ENCODE measurements at places on chromosomes 2 and 18.

DNA sequence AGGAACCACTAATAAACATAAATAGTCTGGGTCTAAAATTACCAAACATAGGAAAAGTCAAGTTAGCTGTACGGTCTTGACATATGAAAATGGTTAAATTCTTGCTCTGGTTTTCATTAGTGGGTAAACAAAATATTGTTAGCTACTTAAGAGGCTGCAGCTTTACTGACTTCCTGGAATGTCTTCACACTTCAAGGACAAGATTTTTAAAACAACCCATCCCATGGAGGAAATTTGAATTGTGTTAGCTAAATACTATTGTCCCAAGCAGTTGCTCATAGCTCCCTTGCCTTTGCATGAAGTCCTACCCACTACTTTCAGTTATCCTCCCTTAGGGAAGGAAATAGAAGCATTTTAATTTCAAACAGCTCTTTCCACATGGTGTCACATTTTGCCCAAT is 128.5 kb downstream of the EPHA4 start:
- no peak for DNase-seq

DNA sequence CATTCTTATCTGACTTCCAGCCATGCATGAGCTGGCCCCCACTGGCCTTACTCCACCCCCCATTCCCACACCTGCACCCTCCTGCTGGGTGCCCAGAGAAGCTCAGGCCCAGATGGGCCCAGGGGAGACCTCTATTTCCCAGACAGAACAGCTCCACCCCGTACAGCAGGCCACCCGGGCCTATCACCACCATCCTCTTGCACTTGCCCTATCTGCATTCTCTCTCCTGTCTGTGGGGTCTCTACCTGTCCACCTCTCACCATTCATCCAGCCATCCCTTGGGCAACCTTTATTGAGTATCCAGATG is 25.3 kb upstream of the TNS1 start:
- no peak for DNase-seq

DNA sequence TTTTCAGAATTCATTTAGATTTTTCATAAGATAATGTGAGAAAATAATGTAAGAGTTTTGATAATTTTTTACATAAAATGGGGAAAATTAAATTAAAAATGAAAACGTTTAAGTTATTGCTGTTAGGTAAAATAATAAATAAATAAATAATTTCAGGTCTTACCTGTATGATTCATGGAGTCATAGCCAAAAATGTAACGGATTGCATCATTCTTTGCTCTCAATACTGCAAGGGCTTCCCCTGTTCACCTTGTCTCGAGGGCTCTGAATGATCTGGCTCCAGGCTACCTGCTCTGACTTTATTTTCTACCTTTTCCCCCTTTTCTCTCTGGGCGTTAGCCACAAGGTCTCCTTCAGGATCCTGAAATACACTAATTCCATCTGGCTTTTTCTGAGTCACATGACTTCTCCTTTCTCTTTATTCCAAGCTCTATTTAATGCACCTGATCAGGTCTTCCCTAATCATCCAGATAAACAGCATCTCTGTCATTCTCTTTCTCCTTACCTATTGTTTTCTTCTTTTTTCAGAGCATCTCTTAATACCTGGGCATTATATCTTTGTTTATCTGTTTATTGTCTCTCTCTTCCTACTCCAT is 30.0 kb upstream of the CFAP36 start:
- DNase-seq: no peak

GRCh38 chr2:232872826-232873225 is 2.8 kb downstream of the SNORC start:
- no peak for DNase-seq

DNA sequence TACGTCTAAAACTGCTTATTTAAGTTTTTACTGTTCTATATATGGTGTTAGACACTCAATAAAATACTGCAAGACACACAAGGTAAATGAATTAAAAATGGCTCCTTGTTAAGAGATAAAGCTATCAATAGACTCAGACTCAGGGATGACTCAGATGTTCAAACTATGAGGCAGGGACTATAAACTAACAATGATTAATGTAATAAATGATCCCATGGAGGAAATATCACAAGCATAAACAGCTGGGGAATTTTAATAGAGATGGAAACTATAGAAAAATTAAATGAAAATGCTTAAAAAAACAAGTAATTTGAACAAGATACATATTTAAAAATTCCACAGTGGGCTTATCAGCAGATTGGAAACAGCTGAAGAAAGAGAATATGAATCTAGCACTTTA is 650.8 kb downstream of the DCDC2C start:
- DNase-seq: no peak

DNA sequence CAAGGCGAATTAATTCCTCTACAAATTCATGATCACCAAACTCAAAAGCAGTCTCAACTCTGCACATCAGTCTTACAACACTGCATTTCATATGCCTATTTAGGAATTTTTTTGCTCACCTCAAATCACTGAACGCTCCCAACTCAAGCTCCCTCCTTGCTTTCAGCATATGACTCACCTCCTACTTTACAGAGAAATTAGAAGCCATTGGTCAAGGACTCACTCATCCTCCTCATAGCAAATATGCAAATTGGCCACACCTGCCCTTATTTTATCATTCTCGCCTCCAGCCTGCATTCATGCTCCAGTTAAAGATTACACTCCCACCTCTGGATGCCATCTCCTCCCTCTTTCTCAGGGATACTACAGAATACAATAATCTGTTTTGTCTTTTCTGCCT is 148.8 kb downstream of the MBD2 start:
- no peak for DNase-seq

GRCh38 chr2:232761301-232761907 is 15.0 kb downstream of the KCNJ13 start:
- no peak for DNase-seq

DNA sequence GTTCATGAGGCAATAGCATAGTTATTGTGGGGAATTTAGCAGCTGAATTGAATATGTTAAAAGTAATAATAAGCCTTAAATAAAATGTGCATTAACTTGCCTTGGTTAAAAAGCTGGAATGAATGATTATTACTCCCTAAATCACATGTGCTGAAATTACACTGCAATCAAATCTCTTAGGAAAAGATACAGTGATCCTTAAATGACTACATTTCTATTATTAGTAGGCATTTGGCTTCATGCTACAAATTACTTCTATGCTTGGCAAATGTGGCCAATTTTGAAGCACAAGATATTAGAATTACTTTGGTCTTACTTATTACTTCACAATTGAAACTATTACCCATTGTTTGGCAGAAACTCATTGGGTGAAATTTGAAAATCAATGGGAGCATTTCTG is 5.4 kb downstream of the RND3 start:
- DNase-seq: no peak

- peak; percentile 20 for DNase-seq
These were observed 23.7 kb downstream of the CRACDL start for GRCh38 chr2:98912221-98912851.

GRCh38 chr2:32558492-32558891 is 69.4 kb upstream of the TTC27 start:
- DNase-seq: no peak

DNA sequence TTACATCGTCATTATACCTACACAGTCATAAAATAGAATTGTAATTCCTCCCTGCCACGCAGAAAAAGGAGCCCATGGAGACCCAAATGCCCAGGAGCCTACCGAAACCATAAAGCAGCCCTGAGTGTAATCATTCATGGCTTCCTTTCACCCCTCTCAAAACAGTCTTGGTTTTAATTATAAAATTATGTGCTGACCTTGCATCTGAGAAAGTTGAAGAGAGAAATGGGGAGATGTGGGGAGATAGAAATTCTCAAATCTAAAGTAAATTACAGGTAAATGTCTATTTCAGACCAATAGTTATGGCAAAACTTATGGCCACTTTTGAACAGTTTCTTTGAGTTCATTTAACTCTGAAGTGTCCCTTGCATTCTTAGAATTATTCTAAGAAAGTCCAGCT is 1068.8 kb downstream of the BCL11A start:
- no peak for DNase-seq

DNA sequence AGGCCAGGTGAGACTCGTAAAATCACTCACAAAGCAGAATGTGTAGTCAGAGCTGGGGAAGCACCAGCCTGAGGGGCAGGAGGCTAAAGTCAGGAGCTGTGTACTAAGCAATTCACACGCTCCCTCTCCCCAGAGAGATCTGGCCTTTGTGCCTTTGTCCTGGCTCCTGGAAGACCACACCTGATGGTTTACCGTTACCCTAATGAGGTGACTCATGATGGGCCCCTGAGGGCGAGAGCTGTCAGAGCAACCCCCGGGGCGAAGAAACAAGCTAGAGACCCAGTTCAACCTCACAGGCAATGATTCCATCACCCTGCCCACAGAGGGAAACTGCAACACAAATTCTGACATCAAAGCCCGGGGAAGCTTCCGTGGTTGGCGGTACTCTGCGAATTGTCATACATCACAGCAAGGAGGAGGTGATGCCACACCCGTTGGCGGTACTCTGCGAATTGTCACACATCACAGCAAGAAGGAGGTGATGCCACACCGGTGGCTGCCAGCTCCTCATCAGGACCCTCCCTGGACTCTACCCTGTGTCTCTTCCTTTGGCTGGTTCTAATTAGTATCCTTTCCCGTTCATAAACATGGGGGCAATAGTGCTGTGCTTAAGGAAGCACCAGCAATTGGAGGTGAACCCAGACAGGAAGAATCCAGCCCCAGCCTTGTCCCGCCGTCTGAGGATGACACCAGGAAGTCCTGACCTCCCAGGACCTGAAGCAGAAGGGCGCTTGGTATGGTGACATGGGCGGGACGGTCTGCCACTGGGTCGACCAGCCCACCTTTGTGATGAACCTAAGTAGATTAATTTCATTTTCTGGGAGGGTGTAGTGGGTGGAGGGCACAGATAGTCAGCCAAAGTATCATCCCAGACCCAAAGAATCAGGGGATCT is 30.5 kb downstream of the B3GNT7 start:
- no peak for DNase-seq

DNA sequence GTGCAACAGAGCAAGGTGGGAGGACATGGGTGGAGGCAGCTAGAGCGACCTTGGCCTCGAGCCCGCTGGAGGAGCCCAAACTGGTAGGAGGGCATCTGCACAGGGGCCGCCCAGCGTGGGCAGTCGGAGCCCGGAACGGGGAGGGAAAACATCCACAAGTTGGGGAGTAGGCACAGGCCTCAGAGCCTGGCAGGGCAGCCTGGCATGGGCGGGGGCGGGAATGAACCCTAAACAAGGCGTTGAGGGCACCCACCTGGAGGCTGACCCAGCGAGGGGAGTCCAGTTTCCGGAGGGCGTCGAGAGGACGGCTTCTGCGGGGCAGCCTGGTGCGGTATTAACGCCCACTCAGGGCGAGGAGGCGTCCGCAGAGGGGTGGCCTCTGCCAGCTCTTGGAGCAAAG is 129.9 kb downstream of the L3MBTL4 start:
- no peak for DNase-seq

GRCh38 chr2:11377928-11378545 is 33.6 kb upstream of the ROCK2 start:
- peak; percentile 67 for DNase-seq

DNA sequence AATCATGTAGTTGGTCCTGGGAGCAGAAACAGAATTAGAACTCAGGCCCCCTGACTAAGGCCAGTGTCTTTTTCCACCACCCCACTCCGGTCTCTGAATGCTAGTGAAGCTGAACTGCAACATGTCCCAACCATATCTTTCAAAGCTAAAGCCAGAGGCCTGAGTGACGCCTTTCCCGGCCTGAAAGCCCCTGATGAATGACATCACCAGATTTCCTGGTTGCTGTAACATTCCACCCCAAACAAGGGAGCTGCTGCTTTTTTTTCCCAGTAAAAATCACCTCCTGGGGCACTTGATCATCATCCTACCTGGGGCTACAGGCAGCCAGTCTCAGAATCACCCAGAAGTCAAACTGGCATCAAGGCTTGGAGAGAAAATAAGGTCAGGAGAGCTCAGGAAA is 162.7 kb downstream of the ARL4C start:
- DNase-seq: no peak

DNA sequence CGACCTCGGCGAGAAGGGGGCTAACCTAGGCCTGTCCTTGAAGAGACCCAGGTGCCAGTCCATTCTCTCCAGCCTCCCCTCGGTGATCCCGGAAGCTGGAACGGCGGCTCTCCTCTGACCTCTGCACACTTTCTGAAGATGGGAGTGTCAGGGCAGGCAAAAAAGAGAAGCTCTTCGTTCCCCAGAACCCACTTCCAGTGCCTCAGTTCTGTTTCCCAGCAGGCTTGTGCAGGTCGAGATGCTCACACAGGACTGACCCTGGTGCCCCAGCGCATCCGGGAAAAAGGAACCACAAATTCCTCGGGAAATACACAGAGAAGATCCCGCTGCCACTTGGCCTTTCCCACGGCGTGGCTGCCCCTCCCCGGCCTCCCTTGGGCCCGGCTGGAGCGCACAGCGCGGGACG is 681 bp upstream of the PTPN18 start:
- no peak for DNase-seq

DNA sequence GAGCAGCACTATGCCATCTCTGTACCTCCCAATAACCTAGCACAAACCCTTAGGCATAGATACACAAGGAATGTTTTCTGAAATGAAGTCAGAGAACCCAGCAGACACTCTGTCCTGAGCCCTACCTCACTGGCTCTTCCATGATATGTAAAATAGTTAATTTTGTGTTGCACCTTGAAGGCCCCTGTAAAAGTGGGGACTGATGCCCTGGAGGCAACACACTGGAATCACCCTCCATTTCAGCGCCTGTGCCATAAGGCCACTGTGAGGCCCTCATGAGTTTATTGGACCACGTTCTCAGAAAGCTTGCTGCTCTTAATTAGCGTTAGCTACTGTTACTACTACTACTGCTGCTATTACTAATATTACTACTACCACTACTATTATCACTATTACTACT is 670.1 kb upstream of the SOX11 start:
- no peak for DNase-seq

- peak; percentile 47 for DNase-seq
These were observed 136.9 kb upstream of the GATA6 start for GRCh38 chr18:22032392-22032961.

- no peak for DNase-seq
These were observed 1261.6 kb upstream of the NXPH2 start for GRCh38 chr2:140041811-140042210.

DNA sequence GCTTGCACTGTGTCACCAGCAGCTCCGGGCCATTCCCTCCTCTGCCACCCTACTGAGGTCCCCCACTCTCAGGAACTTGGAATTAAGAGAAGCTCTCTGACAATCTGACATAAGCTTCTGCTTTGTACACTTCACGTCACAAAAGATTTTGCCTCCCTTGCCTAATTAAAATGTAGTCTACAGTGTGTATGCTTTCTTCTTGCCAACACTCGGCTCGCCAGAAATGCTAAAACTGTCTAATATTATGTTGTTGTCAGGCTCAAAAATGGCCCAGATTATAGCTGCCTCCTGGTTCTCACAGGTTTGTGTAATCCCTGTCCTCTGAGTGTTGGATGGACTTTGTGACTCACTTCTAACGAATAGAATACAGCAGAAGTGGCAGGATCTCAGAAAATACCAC is 474.7 kb downstream of the MBD2 start:
- DNase-seq: no peak

All from hepatic stellate cell (primary cell).